Cardiac septum (tissue), 1 donor: ENCODE measurements at places on chromosomes 4 and X. TPM values are rescaled to one million over a fixed set of nuclear protein-coding genes. Genes with fewer than 3 reads are reported as not detected.

Gene PAGE2B
- not detected for total RNA-seq

Gene HMGN5
- 1.5 TPM for total RNA-seq

Gene MAGEA9B
- not detected for total RNA-seq

Gene SLC25A4
- total RNA-seq = 1,443 TPM

Gene AVPR2
- total RNA-seq = 3.3 TPM

Gene GRIA2
- 0.05 TPM for total RNA-seq

Gene HELT
- not detected for total RNA-seq

Gene TMPRSS11A
- total RNA-seq = not detected

Gene DUX4
- not detected for total RNA-seq

Gene PRR32
- 0.89 TPM for total RNA-seq

Gene ARMCX6
- 45.4 TPM for total RNA-seq

Gene MAGEA12
- total RNA-seq = not detected

Gene GPR34
- 2.0 TPM for total RNA-seq

Gene CWH43
- not detected for total RNA-seq

Gene WAS
- total RNA-seq = 2.8 TPM

Gene EDA2R
- 5.7 TPM for total RNA-seq

Gene ARHGEF6
- total RNA-seq = 51.3 TPM

Gene PNMA6A
- total RNA-seq = 0.78 TPM

Gene GATA1
- not detected for total RNA-seq

Gene ADH1B
- total RNA-seq = 12.6 TPM

Gene CT47B1
- not detected for total RNA-seq

Gene TAB3
- total RNA-seq = 16.1 TPM

Gene NDP
- 0.86 TPM for total RNA-seq

Gene KIF4A
- total RNA-seq = 0.38 TPM

Gene WNK3
- 0.65 TPM for total RNA-seq

Gene AFAP1
- total RNA-seq = 8.7 TPM

Gene SOWAHD
- total RNA-seq = not detected

Gene NUDT10
- total RNA-seq = 0.35 TPM

Gene SMAD1
- 10.8 TPM for total RNA-seq

Gene CXCR3
- total RNA-seq = 0.13 TPM

Gene CNGA1
- total RNA-seq = 0.89 TPM

Gene NAA11
- not detected for total RNA-seq

Gene CACNA1F
- total RNA-seq = 0.08 TPM

Gene CXorf65
- total RNA-seq = not detected

Gene PABPC1L2A
- not detected for total RNA-seq

Gene NUDT9
- total RNA-seq = 21.5 TPM

Gene SPANXA2
- total RNA-seq = not detected

Gene PNMA6F
- total RNA-seq = not detected

Gene CCDC120
- 1.7 TPM for total RNA-seq

Gene PAGE1
- not detected for total RNA-seq

Gene NWD2
- total RNA-seq = not detected

Gene SMIM10L2A
- total RNA-seq = 0.97 TPM

Gene RTL5
- 6.3 TPM for total RNA-seq

Gene ESX1
- total RNA-seq = not detected

Gene HSFX3
- 0.59 TPM for total RNA-seq

Gene POU3F4
- not detected for total RNA-seq

Gene SAGE1
- total RNA-seq = not detected
